ENCODE measurements at places on chromosomes 6 and 20. TPM values are rescaled to one million over a fixed set of nuclear protein-coding genes. Genes with fewer than 3 reads are reported as not detected.

The MCCD1 gene
- total RNA-seq, result not detected

The MLN gene
- total RNA-seq, result not detected

The DDO gene
- total RNA-seq, result 0.27 TPM

The TRIM31 gene
- total RNA-seq, result not detected

The TGM2 gene
- total RNA-seq, result 144 TPM

The UNC5CL gene
- total RNA-seq, result 7.6 TPM

The ETV7 gene
- not detected for total RNA-seq

- DNase-seq, result peak; percentile 50
These were observed 26.5 kb downstream of the CD109 start for GRCh38 chr6:73722318-73723060.

- DNase-seq, result no peak
These were observed 279.6 kb downstream of the PRL start for GRCh38 chr6:22017272-22017671.

- no peak for DNase-seq
These were observed 38.5 kb downstream of the PANK2 start for GRCh38 chr20:3927486-3928291.

DNA sequence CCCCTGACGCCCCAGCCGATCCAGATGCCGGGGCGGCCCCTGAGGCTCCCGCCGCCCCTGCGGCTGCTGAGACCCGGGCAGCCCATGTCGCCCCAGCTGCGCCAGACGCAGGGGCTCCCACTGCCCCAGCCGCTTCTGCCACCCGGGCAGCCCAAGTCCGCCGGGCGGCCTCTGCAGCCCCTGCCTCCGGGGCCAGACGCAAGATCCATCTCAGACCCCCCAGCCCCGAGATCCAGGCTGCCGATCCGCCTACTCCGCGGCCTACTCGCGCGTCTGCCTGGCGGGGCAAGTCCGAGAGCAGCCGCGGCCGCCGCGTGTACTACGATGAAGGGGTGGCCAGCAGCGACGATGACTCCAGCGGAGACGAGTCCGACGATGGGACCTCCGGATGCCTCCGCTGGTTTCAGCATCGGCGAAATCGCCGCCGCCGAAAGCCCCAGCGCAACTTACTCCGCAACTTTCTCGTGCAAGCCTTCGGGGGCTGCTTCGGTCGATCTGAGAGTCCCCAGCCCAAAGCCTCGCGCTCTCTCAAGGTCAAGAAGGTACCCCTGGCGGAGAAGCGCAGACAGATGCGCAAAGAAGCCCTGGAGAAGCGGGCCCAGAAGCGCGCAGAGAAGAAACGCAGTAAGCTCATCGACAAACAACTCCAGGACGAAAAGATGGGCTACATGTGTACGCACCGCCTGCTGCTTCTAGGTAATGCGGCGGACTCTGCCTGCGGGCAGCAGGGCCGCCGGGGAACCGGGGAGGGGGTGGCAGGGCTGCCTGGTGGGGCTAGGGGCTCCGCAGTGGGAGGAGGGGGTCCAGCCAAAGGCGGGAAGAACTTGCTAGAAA lies 2.3 kb downstream of the GNAS start:
- DNase-seq, result no peak

GRCh38 chr20:965956-966355 lies 36.2 kb downstream of the RSPO4 start:
- DNase-seq, result no peak

DNA sequence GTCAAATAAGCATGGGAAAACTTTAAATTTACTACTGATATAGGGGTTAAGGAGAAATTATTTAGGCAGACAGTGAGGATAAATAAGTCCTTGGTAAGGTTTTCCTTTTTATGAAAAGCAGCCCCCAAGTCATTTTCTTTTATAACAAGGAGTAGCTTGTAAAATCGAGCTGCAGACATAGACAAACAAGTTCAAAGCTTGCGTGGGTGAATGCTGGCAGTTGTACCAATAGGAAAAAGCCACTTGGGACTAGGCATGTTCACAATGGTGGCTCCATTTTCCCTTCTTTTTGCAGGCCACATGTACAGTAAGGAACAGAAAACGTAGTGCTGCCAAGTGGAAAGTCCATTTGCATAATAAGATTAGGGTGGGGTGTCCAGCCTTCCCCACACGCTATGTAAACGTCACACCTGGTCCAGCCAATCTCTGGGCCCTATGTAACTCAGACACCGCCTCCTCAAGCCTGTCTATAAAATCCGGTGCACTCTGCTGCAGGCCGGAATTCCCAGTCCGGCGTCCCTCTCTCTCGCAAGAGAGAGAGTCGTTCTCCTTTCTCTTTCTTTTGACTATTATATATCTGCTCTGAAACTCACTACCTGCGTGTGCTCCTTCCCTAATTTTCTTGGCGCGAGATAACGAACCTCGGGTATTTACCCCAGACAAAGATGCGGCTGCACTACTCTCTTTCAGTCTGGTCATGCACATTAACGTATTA lies 217.1 kb upstream of the MAN1A1 start:
- DNase-seq, result no peak

GRCh38 chr20:32386091-32386490 lies 28.0 kb downstream of the ASXL1 start:
- DNase-seq, result no peak

- DNase-seq, result peak; percentile 44
These were observed 65.6 kb upstream of the RREB1 start for GRCh38 chr6:7042056-7042653.

DNA sequence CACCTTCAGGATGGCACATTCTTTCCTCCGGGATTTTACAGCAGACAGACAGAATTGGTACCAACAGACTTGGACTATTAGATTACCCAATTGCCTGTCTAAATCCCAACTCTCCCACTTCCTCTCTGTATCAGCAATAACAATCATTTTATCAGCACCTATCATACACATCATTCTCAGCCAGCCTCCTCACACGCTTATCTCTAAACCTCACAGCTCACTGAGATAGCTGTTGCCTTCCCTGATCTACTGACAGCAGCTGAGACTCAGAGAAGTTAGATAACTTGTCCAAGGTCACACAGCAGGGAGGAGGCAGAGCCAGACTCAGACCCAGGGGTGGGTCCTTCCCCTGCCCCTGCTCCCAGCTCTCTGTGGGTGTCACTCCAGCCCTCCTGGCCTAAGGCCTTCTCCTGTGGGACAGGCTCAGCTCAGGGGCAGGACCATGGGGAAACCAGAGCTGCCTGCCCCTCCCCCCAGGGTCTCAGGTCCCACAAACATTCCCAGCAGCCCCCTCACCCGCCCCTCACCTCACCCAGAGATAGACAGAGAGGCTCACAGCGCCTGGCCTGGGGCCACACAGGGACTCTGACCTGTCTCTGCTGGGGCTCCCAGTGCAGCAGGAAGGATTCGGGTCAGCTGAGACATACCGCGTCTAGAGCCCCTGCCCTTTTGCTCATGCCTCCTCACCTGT lies 92.8 kb downstream of the GRM4 start:
- DNase-seq, result no peak

DNA sequence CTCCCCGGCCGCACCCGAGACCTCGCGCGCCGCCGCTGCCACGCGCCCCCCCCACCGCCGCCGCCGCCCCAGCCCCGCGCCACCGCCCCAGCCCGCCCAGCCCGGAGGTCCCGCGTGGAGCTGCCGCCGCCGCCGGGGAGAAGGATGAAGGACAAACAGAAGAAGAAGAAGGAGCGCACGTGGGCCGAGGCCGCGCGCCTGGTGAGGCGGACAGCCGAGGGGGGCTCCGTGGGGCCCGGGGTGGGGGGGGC lies 426 bp downstream of the ASXL1 start:
- no peak for DNase-seq

DNA sequence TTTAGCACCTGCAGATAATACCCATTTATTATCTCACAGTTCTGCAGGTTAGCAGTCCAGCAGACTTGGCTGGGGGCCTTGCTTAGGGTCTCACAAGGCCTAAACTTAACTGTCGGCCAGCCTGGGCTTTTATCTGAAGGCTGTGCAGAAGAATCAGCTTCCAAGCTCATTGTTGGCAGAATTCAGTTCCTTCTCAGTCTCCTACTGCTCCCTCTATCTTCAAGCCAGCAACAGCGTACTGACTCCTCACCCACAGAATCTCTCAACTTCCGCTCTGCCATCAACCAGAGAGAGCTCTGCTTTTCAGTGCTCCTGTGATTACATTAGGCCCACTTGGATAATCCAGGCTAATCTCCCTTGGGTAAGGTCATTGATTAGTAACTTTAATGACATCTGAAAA lies 30.2 kb upstream of the NHSL1 start:
- peak; percentile 45 for DNase-seq

DNA sequence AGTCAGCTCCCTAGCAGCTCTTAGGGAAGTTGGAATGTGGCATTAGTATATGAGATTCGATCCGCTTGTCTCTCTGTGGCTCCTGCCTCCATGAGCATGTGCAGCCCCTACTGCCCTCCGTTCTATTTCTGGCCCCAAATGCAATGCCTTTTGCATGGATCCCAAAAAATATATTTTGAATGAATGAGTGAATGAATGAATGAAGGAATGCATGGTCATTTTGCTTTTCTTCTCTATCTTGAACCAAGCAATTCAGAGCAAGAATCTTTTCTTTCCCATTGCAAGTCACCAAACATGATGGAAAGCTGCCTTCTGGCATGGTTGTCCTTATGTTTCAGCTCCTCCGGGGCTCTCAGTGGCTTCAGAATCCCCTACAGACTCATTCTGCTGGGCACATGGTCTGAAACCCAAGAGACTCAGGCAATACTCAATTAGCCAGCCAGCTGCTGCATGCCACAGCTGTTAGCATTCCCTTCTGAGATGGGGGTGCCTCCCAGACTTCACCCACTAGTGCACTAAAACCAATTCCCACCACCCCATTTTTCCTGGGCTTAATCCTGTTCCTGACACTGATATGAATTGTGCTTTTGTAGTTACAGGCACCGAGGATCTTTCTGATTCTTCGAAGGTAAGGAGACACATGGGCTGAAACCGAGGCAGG lies 2.6 kb upstream of the IYD start:
- DNase-seq, result no peak

DNA sequence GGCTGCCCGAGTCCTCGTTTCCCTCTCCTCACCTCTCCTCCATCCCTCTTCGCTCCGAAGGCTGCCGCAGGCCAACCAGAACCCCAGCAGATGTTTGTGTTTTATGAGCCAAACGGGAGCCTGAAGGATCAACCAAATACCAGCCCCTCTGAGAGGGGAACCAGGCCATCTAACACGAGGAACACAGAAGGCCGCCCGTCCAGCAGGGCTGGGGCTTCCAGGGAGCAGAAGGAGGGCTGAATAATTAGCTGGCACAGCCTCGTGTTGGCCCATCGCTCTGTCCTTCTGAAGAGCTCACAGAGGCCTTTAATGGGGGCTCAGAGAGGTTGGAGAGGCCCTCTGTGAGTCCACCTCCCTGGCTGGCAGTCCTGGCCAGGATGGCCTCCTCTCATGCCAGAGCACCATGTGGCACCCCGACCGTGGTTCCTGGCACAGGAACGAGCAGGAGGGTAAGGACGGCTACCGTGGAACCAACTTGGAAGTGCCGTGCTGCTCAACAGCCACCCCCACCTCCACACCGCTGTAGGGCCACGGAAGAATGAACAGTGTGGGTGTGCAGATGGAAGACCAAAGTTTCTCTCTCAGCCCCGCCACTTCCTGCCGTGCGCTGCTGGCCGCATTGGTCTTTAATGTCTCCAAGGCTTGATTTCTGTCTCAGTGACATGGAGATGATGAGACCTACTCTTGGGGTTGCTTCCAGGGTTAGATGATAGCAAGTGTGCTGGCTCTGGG lies 155.2 kb downstream of the SCML4 start:
- DNase-seq, result no peak

DNA sequence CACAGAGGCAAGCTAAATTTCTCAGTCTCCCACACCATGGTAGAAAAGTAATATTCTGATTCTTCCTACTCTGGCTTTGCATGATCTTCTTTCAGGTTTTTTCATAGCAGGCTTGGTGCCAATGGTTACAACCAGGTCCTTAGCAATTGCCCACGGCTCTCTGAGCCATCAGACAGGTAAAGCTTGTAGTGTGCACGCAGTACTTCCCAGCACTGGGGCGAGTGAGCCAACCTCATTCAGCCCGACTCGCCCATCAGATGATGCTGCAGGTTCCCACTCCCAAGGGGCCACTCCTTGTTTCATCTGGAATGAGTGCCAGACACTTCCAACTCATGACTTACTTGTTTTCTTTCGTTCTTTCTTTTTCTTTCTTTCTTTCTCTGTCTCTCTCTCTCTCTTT lies 78.3 kb downstream of the PERP start:
- no peak for DNase-seq

- DNase-seq, result no peak
These were observed 525.3 kb upstream of the JARID2 start for GRCh38 chr6:14720411-14721102.

DNA sequence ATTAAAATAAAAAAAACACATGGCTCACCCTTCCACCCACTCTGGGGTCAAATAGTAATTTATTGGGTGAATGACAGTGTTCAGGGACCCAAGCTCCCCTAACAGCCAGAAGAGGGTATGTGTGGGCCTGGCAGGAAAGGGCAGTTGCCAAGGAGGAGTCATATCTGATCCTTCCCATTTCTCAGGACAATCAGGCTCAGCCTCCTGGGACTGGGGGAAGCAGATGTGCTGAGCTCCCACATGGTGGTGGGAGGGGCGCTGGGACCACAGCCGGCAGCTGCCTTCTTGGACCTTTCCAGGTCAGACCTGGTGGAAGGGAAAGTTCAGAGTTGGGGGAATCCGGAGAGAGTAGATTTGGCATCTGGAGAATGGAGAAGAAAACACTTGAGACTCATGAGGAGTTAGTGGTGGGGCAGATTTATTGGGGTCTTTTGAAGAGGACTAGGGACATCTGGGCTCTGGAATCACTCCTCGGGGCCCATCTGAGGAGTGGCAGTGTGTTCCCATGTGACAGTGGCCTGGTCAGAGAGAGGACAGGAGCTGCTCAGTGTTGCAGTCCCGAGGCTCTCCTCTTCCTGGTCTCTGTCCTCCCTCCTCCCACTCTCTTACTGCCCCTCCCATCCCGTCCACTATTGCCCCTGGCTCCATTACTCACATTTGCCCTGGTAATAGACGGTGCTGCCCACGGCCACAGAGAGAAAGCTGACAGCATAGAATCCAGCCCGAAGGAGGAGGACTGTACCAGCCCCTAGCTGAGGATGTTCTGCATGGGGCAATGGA lies 3.0 kb downstream of the LST1 start:
- no peak for DNase-seq

DNA sequence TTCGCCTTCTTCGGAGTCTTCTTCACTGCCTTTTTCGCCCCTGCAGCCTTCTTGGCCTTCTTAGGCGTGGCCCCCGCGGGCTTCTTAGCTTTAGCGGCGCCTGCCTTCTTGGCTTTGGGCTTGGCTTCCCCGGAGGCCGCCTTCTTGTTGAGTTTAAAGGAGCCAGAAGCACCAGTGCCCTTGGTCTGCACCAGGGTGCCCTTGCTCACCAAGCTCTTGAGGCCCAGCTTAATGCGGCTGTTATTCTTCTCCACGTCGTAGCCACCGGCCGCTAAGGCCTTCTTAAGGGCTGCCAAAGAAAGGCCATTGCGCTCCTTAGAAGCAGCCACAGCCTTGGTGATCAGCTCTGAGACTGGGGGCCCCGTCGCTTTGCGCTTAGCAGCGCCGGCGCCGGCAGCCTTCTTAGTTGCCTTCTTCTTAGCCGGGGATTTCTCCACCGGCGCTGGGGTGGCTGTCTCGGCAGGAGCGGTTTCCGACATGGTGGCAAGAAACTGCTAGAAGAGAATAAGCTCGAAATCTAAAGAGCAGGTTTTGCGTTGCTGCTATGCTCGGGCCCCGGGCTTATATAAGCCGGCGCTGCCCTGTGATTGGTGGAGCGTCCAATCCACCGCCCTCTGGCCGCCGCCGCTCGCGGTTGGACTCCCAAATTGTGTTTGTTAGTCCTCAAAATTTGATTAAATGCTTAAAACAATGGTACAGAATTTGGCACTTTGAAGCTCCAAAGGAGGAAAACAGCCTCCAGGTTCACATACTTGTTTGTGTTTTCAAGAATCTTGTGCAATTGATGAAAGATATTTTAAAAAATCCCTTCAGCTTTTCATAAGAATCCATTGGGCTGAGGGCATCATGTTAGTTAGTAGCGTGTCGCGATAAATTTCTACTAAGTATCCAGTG lies 44.9 kb downstream of the OR2B2 start:
- peak; percentile 82 for DNase-seq
